Activated CD4-positive, alpha-beta T cell treated with anti-CD3 and anti-CD28 coated beads, Interleukin-2, amount 10 ng/mL, durations not matched to agents 24 days and 14 days (primary cell): ENCODE measurements at places on chromosomes 5 and 9. TPM values are rescaled to one million over a fixed set of nuclear protein-coding genes. Genes with fewer than 3 reads are reported as not detected.

GRCh38 chr9:73548201-73548600, 396.5 kb downstream of the ANXA1 start:
- DNase-seq, result no peak

- peak; percentile 94 for DNase-seq
Observed at GRCh38 chr9:128684325-128685199, 4.5 kb upstream of the SET start.

DNA sequence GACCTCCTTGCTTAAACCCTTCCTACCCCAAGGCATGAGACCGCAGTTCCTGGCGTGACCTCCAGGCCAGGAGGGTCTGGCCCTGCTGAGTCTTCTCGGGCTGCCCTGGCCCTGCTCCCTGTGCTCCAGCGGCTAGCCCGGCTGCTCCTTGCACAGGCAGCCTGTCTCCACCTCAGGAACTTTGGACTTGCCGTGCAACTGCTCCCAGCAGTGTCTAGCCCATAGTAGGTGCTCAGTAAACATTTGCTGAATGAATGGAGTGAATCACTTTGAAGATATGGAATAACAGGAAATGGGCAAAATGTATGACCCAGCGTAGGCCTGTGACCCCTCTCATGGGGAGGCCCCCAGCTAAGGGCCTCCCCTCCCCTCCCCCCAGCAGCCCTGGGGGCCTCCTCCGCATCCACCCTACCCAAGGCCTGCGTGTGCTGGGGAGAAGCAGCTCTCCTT, 127.1 kb downstream of the ZNF354C start:
- no peak for DNase-seq

The IRGM gene
- 0.91 and 1.2 TPM in 2 replicates for total RNA-seq

DNA sequence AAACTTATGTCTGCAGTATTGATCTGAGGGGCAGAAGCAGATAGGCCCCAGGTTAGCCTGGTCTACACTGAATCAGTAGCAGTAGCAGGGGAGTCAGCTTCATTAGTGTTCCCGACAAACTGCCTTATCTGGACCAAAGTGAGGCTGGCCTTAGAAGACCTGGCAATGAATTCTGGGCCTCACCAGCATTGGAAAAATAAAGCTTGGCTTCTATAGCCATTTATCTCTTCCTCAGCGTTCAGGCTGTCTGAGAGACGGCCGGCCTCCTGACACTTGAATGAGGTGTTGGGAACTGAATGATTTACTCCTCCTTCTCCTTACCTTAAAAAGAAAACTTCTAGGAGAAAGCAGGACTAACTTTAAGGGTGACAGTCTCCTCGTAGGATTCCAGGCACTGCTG, 141.8 kb upstream of the RUSC2 start:
- no peak for DNase-seq

DNA sequence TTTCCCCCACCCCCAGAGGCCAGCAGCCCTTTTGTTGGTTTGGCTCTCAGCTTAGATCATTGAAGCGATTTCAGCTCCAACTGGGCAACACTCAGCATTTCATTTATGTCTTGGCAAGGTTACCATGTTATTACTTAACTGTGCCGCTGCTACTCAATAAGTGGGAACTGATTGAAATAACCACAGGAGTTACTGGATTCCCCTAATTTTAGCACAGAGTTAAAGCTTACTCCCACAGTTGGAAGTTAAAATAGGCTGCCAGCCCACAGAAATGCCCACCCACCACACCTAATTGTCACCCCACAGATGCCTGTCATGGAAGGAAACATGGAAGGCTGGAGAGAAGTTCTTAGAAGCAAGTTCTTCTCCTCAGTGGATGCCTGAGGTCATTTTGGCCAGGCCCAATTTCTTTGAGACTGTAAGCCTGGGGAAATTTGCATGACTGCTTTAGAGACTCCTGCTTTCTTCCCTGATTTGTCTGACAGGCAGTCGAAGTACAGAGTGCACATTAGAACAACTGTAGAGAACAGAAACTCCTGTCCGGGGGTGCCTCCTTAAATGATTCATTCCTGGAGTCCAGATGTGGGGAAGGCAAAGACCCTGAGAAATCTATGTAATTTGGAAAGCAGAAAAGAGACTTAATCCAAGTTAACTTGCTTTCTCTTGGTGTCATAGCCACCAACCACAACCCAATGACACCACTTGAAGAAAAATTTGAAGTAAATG, 370.0 kb downstream of the ZSWIM6 start:
- no peak for DNase-seq

GRCh38 chr9:108836781-108837180, 19.0 kb downstream of the ACTL7B start:
- no peak for DNase-seq

GRCh38 chr5:113044776-113045465, 68.3 kb downstream of the DCP2 start:
- DNase-seq, result no peak

GRCh38 chr5:12876541-12877298, 972.5 kb upstream of the CTNND2 start:
- DNase-seq, result no peak

DNA sequence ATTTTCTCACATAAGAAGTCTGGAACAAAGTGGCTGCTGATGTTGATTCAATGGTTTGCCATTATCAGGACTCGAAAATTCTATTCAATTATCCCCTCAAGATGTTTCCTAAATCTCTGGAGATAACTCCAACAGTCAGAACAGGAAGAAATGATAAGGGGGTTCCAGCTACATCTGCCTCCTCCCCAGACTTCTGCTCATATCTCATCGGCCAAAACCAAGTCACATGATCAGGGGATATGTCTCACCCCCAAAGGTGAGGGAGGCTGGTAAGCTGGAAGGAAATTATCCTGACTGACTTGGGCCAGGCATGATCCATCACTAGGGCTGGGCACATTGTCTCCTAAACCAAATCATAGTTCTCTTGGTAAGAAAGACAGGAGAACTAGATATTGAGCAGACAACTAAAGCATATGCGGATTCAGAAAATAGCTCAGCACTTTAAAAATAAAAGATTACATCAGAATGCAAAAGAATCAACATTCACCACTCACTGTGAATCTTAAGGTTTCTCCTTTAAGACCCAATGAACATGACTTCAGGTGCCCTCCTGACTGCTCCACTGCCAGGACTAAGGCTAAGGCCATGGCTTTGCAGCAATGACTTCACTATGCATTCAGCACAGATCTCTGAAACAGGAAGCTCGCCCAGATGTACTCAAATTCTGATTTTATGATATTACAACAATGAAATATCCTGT, 306.3 kb downstream of the ENC1 start:
- no peak for DNase-seq
